ENCODE measurements at places on chromosomes 4 and X.

- DNase-seq = no peak
Observed at GRCh38 chrX:1321674-1322073, 14.9 kb upstream of the IL3RA start.

DNA sequence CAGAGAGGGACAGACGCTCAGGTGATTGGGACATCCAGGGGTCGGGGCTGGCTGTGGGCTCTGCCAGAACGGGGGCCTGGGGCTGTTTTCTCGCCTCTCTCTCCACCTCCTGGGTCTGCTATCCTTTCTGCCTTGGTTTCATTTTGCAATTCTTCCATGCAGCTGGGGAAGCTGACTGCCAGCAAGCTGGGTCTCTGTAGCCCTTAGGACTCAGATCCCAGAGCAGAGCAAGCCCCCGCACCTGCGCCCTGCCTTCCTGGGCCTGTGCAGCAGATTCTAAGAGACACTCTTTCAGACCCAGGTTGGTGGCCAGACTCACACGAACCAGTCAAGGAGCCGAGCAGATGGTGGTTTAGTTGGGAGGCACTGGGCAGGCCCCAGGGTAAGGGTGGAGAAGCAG, 59.1 kb upstream of the GRPEL1 start:
- DNase-seq = no peak

- no peak for DNase-seq
Observed at GRCh38 chrX:41482154-41482850, 35.2 kb downstream of the NYX start.

- DNase-seq = no peak
Observed at GRCh38 chr4:95290702-95291101, 258.1 kb downstream of the UNC5C start.

DNA sequence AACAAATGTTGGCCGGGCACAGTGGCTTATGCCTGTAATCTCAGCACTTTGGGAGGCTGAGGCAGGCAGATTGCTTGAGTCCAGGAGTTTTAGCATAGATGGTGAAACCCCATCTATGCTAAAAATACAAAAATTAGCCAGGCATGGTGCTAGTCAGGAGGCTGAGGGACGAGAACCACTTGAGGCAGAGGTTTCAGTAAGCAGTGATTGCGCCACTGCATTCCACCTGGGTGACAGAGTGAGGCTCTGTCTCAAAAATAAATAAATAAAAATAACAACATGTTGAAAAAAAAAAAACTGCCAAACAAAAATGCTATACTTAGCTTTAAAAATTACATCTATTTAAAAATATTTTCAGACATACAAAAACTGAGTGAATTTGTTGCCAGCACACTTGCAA, 374.2 kb upstream of the SMIM31 start:
- no peak for DNase-seq

All from NCI-H1417 (cell line).